ENCODE measurements at places on chromosomes 7 and 10. TPM values are rescaled to one million over a fixed set of nuclear protein-coding genes. Genes with fewer than 3 reads are reported as not detected.

The CALHM1 gene
- not detected for polyA plus RNA-seq

The GLUD1 gene
- 57.0 TPM for polyA plus RNA-seq

The TRIL gene
- 0.48 TPM for polyA plus RNA-seq

The COL17A1 gene
- polyA plus RNA-seq = 0.01 TPM

The ELOVL3 gene
- polyA plus RNA-seq = 0.17 TPM

The TIMM23B gene
- polyA plus RNA-seq = 18.1 TPM

The SMO gene
- 1.1 TPM for polyA plus RNA-seq

The CTAGE15 gene
- not detected for polyA plus RNA-seq

The ANKRD22 gene
- polyA plus RNA-seq = not detected

The SDK1 gene
- polyA plus RNA-seq = 0.31 TPM

The BHLHA15 gene
- not detected for polyA plus RNA-seq

The HYAL4 gene
- polyA plus RNA-seq = not detected

The NOS3 gene
- polyA plus RNA-seq = 1.4 TPM

The MEIG1 gene
- not detected for polyA plus RNA-seq

The SAMD9L gene
- 1.9 TPM for polyA plus RNA-seq

The GIMAP6 gene
- 9.5 TPM for polyA plus RNA-seq

The AQP1 gene
- 97.8 TPM for polyA plus RNA-seq

The CTBP2 gene
- 14.7 TPM for polyA plus RNA-seq

The GRID2IP gene
- polyA plus RNA-seq = 0.03 TPM

The GIMAP2 gene
- polyA plus RNA-seq = 2.3 TPM

The CUX1 gene
- 12.5 TPM for polyA plus RNA-seq

The TET1 gene
- 0.09 TPM for polyA plus RNA-seq

The ARHGEF35 gene
- 0.13 TPM for polyA plus RNA-seq

The ORAI2 gene
- 1.3 TPM for polyA plus RNA-seq

The ACTL6B gene
- 0.03 TPM for polyA plus RNA-seq

The CPN1 gene
- polyA plus RNA-seq = not detected

The NODAL gene
- not detected for polyA plus RNA-seq

The KCNH2 gene
- 0.20 TPM for polyA plus RNA-seq

The TAS2R41 gene
- not detected for polyA plus RNA-seq

The IGFBP3 gene
- 26.4 TPM for polyA plus RNA-seq

The MYH16 gene
- not detected for polyA plus RNA-seq

The ATOH7 gene
- polyA plus RNA-seq = not detected

The ITPRID1 gene
- not detected for polyA plus RNA-seq

The TWIST1 gene
- 0.46 TPM for polyA plus RNA-seq

The TAS2R4 gene
- polyA plus RNA-seq = 0.04 TPM

The POM121C gene
- 7.9 TPM for polyA plus RNA-seq

The CAV1 gene
- 69.0 TPM for polyA plus RNA-seq

The C10orf67 gene
- polyA plus RNA-seq = 0.01 TPM

The CNNM2 gene
- 0.91 TPM for polyA plus RNA-seq

The IGF2BP3 gene
- 0.51 TPM for polyA plus RNA-seq

The CRPPA gene
- 1.1 TPM for polyA plus RNA-seq

The ASZ1 gene
- polyA plus RNA-seq = not detected

The EEF1AKMT2 gene
- polyA plus RNA-seq = 3.5 TPM

The CPA2 gene
- polyA plus RNA-seq = 0.30 TPM

The SAP25 gene
- 0.40 TPM for polyA plus RNA-seq

The WEE2 gene
- polyA plus RNA-seq = not detected

The VOPP1 gene
- polyA plus RNA-seq = 16.3 TPM

The RBP3 gene
- not detected for polyA plus RNA-seq

The VAX1 gene
- polyA plus RNA-seq = not detected

The C10orf62 gene
- polyA plus RNA-seq = 0.13 TPM

The SLC39A12 gene
- polyA plus RNA-seq = not detected

The GPR158 gene
- polyA plus RNA-seq = 0.06 TPM

The ALOX5 gene
- 2.0 TPM for polyA plus RNA-seq

The IDI2 gene
- 180 TPM for polyA plus RNA-seq

The ITGA8 gene
- 1.3 TPM for polyA plus RNA-seq

Data from psoas muscle (tissue), 8 donors.